ENCODE measurements at places on chromosomes 1 and 21.

GRCh38 chr1:100440075-100440809 lies 87.9 kb downstream of the CDC14A start:
- DNase-seq, result no peak

GRCh38 chr1:151834239-151834638 lies 2.6 kb upstream of the RORC start:
- no peak for DNase-seq

DNA sequence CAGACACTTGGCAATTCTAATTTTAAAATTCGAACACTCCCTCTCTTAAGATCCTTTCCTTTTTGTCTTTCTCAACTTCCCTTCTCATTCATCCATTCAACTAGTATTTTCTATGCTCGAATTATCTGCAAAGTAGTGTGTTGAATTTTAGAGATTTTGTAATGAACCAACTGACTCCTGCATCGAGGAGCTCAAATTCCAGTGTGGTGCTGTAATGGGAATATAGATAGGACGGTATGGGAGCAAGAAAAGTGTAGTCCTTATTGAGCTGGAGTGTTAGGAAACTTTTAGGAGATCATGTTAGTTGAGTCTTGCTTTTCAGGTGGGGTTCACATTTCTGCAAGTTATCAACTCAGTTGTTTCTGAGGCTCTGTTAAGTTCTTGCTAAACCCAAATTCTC lies 897.5 kb downstream of the TTLL7 start:
- DNase-seq, result no peak

GRCh38 chr1:107140703-107141490 lies at the start of gene NTNG1:
Gene NTNG1, plus strand, starts transcription at chr1:107141039.
- no peak for DNase-seq

- no peak for DNase-seq
Measured at GRCh38 chr21:45539796-45540600, 2.2 kb downstream of the SLC19A1 start.
